ENCODE measurements at places on chromosomes 12 and 14. TPM values are rescaled to one million over a fixed set of nuclear protein-coding genes. Genes with fewer than 3 reads are reported as not detected.

The FAM186B gene
- total RNA-seq: 0.20 TPM

The SDS gene
- not detected for total RNA-seq

The MIP gene
- total RNA-seq: not detected

The RAB21 gene
- 9.8 TPM for total RNA-seq

The ARHGAP9 gene
- under 0.01 TPM for total RNA-seq

The OR4K2 gene
- total RNA-seq: not detected

The BMAL2 gene
- total RNA-seq: 38.7 TPM

The ACSM4 gene
- total RNA-seq: not detected

The SSPN gene
- total RNA-seq: 2.7 TPM

The HCAR1 gene
- 2.2 TPM for total RNA-seq

The WNT1 gene
- total RNA-seq: not detected

The GUCY2C gene
- total RNA-seq: not detected

The NELL2 gene
- 0.37 TPM for total RNA-seq

The PLA2G1B gene
- not detected for total RNA-seq

The VRTN gene
- not detected for total RNA-seq

The CLEC7A gene
- not detected for total RNA-seq

The ZDHHC22 gene
- total RNA-seq: not detected

The MORN3 gene
- total RNA-seq: 0.20 TPM

The L2HGDH gene
- 5.9 TPM for total RNA-seq

The LRP1-AS gene
- total RNA-seq: not detected

The HSPB8 gene
- total RNA-seq: 4.3 TPM

The COCH gene
- 1.1 TPM for total RNA-seq

The SLC41A2 gene
- 14.7 TPM for total RNA-seq

The SIX4 gene
- 10.8 TPM for total RNA-seq

The GYS2 gene
- not detected for total RNA-seq

The OTOGL gene
- total RNA-seq: 0.20 TPM

The AKAP3 gene
- 1.1 TPM for total RNA-seq

The STON2 gene
- total RNA-seq: 13.6 TPM

The RIPK3 gene
- 3.7 TPM for total RNA-seq

The STAC3 gene
- total RNA-seq: 0.59 TPM
